ENCODE measurements at places on chromosomes 12 and 14.

- no peak for DNase-seq
These were observed 27.7 kb upstream of the CAND1 start for GRCh38 chr12:67241482-67241881.

DNA sequence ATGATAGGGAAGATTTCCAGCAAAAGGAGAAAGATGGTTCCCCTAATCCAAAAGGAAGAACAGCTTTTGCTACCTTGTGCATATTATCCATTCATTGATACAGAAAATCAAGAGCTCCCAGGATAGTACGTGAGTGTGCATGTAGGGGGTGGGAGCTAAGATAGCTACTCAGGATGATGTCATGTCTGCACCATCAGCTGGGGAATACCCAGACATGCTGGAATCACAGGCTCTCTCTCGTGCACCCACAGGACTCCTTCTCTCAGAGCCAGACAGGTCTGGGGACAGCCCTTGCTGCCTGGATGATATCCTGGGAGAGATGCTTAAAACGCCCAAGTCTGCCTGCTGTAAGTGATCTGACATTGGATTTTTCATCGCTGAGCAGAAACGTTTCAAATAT is 38.9 kb downstream of the FOXN3 start:
- no peak for DNase-seq

DNA sequence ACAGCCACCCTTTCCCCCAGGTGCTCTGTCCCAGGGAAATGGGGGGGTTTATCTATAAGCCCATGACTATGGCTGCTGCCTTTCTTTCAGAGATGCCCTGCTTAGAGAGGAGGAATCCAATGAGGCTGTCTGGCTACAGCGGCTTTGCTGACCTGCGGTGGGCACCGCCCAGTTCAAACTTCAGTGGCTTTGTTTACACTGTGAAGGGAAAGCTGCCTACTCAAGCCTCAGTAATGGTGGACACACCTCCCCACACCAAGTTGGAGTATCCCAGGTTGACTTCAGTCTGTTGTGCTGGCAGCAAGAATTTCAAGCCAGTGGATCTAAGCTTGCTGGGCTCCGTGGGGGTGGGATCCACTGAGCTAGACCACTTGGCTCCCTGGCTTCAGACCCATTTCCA is 869.2 kb downstream of the SLC6A15 start:
- no peak for DNase-seq

DNA sequence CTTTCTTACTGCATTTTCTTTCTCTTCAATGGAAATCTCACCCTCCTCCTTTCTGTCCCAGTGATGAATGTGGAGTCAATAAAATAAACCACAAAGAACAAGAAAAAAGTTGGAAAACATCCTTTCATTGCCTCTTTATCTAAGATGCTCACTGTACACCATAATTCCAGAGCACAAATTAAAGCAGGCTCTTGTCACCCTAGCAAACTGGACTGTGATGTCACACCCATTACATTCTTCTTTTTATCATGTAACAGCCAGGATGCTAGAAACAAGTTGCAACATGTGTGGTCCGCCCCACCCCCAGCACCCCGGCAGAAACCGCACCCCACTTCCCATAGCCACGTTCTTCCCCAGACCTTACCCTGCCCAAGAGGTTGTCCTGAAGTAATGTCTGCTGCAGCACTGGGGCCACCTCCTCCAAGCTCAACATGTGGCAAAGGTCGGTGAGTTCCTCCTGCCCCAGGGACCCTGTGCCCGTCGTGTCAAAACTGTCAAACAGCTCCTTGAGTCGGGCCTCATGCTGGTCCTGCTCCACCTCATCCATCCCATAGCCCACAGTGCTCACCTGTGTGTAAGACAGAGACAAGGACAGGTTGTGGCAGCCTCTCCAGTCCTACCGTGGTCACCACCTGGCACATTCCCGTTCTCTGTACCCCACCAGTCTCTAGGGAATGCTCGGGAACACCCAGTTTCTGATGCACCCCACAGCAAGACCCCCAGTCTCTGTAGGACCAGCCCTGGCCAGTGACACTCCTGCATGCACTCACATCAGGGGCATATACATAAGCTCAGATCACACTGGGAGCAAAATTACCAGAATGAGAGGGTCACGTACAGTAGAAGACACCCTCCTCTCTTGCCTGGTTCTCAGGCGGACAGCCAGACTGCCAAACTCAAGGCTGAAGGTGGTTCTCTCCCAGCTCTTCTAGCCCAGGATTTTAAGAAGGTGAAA is 9.2 kb downstream of the NIN start:
- no peak for DNase-seq

DNA sequence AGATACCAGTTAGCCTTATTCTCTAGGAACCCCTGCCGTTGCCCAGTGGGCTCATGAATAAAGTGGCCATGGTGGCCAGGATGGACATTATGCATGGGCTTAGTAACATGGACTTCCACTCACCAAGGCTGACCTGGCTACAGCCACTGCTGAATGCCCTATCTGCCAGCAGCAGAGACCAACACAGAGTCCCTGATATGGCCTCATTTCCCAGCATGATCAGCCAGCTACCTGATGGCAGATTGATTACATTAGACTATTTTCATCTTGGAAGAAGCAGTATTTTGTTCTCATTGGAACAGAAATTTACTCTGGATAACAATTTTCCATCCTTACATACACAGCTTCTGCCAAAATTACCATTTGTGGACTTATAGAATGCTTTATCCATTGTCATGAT is 16.2 kb upstream of the LPCAT3 start:
- DNase-seq, result no peak

- no peak for DNase-seq
These were observed 44.3 kb upstream of the KTN1 start for GRCh38 chr14:55535516-55536203.

DNA sequence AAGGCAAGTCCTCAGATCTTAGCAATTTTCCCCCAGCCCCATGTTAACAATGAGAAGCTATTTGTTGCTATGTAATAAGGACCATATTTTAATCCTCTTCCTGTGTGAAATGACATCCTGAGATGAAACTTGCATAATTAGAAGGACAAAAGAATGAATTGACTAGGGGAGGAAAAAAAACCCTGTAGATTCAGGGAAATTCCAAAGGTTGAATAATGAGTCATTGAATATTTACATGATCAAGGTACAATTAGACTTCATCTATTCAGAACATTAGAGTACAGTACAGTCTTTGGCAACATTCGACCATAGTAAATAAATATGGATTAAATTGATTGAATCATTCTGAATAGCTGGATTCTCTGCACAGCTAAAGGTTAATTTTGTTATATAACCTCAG is 9.4 kb downstream of the MYBPC1 start:
- DNase-seq, result no peak

DNA sequence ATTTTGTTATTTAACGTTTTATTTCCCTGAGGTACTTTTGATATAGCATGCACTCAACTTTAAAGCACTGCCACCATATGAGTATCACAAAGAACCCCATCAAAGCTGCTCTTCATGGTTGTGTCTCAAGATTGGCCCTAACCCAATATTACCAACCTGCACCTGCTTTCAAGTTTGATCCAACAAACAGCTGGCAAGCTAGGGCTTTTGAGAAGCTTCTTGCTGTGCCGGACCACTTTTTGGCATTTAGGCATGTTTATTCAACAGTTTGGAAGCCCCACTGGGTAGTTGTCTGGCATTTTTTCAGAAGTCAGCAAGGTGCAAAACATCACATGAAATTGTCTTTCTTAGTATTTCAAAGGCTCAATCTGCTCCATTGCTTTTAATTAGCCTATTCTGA is 137.2 kb upstream of the PLEKHA5 start:
- DNase-seq, result no peak

DNA sequence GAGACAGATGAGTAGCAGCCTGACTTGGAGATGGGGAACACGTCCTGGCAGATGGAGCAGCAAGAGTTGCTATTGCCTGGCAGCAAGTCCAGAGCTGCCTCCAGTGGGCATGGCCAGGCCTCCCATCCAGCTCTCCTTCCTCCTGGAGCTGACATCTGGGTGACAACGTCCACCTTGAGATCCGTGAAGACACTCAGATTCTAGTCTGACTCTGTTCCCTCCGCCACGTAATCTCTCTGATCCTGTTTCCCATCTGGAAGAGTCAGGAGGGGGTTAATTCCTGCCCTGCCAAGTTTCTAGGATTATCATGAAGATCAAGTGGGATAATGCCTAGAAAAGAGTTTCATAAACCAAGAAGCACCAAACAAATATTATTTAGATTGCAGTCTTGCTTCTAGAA is 65.3 kb upstream of the FAM181A start:
- DNase-seq, result no peak

GRCh38 chr14:79656056-79656455 is 555.2 kb downstream of the DIO2 start:
- no peak for DNase-seq

DNA sequence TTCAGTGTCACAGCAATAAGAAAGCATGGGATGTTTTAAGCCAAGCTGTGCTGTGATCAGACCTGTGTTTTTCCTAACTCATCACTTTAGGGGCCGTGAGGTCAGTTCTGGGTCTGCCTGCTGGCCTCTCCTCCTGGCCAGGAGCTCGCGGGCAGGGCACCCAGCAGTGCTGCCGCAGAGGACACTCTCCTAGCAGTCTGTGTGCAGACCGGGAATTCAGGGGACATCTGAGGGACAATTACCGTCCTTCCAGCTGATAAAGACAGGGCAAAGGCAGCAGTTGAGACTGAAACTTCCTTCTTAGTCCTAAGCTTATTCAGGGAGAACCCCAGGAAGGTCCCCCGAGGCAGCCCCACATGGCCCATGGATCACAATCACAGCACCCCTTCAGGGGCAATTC is 89.6 kb downstream of the CHGA start:
- no peak for DNase-seq

GRCh38 chr12:69653703-69654102 is 43.0 kb upstream of the LRRC10 start:
- DNase-seq, result no peak

DNA sequence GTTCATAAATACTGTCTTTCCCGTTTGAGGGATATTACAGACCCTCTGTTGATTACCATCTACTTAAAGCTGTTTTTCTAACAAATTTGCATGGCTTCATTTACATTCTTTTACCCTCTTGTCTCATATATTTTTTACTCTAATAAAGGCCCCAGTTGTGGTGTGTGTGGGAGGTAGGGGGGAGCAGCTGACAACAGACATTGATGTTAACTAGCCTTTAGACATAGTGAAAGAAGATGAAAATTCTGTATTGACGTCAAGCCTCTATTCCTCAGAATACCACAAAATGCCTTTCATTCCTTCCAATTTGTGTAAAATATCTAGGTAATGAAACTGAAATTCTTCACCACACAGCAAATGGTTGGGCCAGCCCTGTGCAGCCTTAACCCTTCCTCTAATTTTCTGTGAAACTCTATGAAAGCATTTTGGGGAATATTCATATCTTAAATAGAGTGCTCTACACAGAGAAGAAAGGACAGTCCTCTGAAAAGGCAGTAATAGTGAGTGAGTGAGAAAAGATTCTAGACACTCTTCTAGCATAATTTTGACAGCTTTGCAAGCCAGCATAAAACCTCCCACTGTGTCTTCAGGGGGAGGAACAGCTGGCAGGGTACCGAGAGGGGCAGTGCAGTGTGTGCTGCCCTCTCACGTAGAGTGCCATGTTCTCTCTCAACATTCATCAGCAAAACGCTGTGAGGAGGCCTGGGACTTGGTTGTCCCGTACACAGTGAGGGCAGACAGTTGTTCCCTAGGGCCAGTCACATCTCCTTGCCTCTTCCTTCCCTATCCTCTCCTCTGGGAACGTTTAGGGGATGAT is 20.1 kb upstream of the CERS5 start:
- no peak for DNase-seq

GRCh38 chr12:116222358-116222757 is 55.1 kb downstream of the MED13L start:
- no peak for DNase-seq

- no peak for DNase-seq
These were observed at the start of gene PKP2 for GRCh38 chr12:32896432-32897280. Gene PKP2 (minus strand): TSS chr12:32896777. CDS start chr12:32896731, 46 bp downstream.

- DNase-seq, result no peak
These were observed 2.0 kb downstream of the PTHLH start for GRCh38 chr12:27970401-27971120.

DNA sequence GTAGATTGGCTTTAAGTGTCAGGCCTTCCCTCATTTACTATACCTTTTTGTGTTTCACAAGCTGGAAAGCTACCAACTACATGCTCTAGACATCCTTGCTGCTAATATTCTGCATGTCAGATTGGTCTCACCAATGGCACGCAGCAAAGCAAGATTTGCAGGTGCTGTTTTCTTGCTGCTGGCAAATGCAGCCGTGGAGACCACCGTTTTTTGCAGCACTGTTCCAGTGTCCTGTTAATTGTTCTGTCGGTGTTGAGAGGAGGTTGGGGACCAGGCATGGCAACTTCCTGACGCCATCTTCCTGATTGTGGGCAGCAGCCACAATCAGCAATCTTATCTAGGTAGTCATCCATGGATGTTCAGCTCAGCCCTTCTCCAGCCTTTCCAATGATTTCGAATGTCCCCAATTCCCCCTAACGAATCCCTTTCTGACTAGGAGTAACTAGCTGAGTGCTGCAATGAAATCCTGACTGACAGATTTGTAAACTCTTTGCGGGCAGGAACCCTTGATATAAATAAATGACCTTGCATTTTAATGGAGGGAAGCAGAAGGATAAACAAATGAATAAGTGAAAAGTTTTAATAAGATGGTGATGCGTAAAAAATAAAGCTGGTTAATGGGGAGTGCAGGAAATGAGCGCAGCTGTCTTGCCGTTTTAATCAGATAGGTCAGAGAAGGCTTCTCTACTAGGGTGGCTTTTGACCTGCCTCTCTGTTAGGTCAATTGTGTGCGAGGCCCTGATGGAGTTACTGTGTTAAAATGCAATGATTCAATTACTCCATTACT is 574 bp upstream of the CRADD start:
- no peak for DNase-seq

DNA sequence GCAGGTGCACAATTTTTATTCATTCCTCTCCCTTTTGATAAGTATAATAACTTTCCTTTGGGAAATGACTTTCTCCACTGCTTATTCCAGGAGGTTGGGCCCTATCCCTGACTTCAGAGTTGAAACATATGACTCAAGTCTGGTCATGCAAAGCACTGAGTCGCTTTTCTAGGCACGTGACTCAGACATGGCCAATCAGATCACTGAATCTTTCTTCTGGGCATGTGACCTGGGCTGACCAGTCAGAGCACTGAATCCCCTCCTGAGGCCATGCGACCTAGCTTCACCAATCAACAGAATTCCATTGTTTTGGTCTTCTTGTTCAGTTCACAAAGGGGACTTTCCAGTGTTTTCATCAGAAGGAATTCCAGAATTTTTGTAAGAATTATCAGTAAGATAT is 377.1 kb upstream of the KITLG start:
- no peak for DNase-seq

- DNase-seq, result no peak
These were observed 1.0 kb downstream of the PGF start for GRCh38 chr14:74954232-74954946.

Measured in cortex of kidney (tissue), 1 donor.